ENCODE measurements at places on chromosomes 3 and 15.

GRCh38 chr3:33581666-33582065 lies 136.4 kb downstream of the CLASP2 start:
- DNase-seq = no peak

- DNase-seq = no peak
These were observed 365.9 kb upstream of the PROK2 start for GRCh38 chr3:72150634-72151412.

DNA sequence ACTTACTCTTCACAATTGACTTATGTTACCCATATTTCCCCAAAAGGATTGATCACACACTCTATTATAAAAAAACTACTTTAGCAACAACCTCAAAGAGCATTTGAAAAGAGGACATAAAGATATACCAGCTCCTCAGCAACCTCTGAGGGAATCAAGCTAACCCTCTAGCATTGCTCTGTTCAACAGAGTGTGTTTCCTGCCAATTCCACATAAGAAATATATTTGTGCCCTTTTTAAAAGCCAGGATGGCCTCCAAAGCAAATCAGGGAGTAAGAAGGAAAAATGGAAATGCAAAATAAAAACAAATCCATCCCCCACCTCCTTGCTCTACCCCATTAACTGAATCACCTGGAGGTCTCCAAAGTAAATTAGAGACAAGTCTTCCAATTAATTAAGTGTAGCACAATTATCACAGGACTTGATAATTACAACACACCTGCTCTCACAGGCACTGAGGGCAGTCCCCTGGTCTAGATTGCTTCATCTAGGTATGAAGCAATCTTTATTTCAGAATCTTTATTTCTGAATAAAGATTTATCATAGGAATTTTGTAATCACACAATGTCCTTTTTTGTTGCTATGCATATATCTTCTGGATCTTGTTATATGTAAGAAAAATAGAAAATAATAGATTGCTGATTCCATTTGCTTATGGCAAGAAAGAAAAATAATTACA lies 34.8 kb downstream of the GPR176 start:
- DNase-seq = no peak

GRCh38 chr15:85587707-85588411 lies 206.9 kb downstream of the KLHL25 start:
- DNase-seq = peak; percentile 25

GRCh38 chr15:69997161-69997485 lies 100.6 kb downstream of the TLE3 start:
- no peak for DNase-seq

DNA sequence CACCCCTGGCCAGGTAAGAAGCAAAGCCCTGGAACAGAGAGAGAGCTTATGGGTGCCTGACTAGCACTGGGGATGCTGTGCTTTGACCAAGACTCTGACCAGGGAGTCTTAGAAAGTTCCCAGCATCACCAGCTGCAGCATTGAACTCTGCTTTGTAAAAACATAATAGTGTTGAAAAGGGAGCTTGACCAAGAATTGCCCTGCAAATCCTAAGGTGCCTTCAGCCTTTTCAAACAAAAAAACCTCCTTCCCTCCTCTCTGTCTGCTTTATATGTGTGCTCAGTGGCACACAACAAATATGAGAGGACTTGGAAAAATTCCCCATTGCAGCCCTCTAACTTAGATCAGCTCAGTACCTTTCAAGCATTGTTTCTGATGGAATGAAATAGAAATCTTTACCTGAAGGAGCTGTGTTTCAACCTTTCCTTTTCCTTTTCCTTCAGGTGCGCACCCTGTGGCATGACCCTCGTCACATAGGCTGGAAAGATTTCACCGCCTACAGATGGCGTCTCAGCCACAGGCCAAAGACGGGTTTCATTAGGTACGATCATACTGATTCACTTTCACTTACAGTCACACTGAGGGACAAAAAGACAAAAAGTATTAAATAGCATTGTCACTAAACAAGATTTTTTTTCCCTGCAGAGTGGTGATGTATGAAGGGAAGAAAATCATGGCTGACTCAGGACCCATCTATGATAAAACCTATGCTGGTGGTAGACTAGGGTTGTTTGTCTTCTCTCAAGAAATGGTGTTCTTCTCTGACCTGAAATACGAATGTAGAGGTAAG lies 13.0 kb downstream of the THBS1 start:
- peak; percentile 11 for DNase-seq

GRCh38 chr3:31614162-31614921 lies 81.6 kb downstream of the STT3B start:
- no peak for DNase-seq

DNA sequence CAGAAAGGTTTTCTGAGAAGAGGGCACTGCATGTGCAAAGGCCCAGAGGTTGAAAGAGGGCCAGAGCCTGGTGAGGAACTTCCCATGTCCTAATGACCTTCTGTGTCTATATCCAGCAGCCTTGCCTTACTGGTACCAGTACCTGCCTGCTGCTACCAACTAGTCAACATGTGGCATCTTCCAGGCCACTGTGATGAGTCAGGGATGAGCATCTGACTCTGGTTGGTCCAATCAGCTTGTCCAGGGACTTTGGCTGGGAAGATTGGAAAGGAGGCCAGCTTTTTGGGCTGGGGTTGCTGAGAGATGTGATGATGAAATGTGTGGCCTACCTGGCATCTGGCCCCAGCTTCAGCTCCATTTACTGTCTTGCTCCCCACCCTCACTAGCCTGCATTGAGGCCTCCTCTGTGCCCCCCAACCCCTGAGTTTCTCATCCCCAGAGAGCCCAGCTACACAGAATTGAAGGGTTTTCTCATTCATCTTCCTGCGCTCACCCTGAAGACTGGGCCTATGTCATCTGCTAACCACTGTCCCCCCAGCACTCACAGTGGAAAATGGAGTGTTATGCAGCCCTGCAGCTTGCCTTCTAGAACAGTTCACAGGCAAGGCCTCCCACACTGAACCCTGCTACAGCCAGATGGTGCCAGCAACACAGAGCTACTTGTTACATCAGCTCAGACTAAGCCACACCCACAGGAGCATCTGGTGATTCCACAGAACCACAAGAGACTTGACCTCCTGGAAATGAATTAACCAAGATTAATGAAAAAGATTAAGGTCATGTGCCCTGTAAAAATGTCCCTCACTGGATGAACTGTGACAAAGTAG lies 1.3 kb upstream of the TWF2 start:
- DNase-seq = peak; percentile 48

GRCh38 chr15:31467361-31467760 lies 140.7 kb downstream of the KLF13 start:
- DNase-seq = no peak

DNA sequence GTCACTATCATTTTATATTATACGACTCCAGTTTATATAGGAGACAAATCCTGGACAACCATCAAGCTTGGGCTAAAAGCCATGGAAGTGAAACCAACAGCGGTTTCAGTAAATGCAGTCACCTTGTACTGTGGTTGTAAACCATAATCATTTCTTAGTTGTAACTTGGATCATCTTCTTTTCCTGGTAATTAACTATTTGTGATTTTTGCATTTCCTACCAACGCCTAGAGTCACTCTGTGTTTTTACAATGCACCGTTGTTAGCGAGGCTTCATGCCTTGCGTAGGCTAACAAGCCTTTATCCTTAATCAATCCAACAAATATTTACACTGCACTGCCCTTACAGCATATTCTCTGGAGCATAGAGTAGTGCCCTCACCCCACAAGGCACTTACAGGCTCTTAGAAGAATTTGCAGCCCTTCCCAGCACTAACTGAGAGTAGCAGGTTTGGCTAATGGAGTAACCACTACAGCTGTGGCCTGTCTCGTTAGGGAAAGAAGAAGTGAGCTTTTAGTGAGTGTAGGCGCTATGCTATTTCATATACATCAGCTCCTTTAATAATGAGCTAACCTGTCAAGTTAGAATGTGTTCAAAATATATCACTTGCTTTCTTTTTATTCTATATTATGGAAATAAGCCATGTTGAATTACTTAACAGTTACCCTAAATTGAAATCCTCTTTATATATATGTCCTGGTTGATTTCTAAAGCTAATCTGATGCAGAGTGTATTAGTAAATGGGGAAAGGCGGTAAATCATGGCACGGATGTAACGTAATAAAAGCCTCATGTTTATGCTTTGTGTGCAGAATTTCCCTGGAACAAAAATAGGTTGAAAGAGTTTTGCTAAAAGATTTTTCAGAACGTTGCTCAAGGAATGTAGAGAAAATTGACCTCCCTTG lies 62.8 kb downstream of the ABHD2 start:
- no peak for DNase-seq

DNA sequence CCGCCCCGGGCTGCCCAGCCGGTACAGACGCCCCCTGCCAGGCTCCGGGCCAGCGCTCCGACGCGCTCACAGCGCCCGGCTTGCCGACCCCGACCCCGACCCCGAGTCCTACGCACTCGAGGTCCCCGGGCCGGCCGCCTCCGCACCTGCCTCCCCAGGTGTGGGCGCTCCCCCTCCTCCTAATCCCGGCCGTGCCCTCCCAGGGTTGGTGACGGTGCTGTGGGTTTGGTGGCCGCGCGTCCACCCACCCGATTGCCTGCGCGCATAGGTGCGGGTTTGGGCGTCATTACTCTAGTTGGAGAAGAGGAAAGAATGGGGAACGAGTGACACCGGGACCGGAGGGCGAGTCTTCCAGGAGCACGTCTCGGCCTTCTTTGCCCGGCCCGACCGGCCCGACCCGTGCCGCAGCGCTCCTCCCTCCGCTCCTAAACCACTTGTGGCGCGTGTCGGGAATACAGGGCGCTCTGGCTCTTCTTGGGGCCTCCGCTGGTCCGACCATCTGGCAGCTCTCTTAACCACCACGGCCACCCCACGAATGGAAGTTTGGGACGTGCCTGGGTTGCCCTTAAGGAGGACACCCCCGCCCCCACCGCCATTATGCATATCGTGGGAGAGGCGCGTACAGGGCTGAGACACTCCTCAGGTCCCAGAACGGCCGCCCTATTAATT lies 810 bp upstream of the THRB start:
- no peak for DNase-seq

- DNase-seq = peak; percentile 61
These were observed 10.5 kb downstream of the ACOX2 start for GRCh38 chr3:58526515-58526957.

DNA sequence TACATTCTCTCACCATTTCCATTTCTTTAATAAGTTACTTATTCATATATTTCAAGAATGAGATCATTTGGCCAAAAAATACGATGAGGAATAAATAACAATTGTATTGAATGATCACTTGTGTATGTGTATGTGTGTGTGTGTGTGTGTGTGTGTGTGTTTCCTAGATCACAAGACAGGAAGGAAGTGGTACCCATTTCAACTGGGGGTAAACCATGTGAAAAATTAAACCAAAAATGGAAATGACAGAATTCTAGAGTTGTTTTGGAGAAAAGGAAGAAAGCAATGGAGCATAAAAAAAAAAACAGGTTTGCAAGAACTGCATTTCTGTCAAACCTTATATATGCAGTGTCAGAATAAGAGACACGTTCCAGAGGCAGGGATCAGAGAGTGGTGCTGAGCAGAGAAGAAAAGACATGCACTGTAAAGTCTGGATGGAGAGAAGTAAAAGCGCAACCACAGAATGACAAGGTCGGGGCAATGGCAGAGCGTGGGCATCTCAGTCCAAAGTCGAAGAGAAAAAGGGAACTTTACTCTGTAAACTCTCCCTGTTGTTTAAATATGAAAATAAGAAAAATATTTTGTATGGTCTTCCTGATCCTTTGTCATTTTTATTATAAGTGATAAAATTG lies 75.5 kb downstream of the PEX5L start:
- no peak for DNase-seq

- DNase-seq = no peak
These were observed 23.2 kb downstream of the ZNF445 start for GRCh38 chr3:44454258-44454657.

DNA sequence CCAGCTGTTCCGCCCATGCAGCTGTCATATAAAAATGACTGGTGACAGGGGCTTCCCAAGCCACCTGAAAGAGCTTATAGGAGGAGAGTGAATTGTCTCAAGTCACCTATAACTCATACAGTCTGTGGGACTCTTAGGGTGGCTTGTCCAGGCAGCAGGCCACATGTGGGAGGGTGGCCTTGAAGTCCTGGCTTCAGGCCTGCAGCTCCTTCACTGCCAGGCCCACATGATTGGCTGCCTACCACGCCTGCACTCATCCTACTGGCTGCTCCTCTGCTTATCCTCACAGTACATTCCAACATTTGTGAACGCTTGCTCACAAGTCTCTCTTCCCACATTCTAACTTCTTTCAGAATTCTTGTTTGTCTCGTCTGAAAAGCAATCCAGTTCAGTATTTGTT lies 41.1 kb upstream of the TIPARP start:
- DNase-seq = no peak

DNA sequence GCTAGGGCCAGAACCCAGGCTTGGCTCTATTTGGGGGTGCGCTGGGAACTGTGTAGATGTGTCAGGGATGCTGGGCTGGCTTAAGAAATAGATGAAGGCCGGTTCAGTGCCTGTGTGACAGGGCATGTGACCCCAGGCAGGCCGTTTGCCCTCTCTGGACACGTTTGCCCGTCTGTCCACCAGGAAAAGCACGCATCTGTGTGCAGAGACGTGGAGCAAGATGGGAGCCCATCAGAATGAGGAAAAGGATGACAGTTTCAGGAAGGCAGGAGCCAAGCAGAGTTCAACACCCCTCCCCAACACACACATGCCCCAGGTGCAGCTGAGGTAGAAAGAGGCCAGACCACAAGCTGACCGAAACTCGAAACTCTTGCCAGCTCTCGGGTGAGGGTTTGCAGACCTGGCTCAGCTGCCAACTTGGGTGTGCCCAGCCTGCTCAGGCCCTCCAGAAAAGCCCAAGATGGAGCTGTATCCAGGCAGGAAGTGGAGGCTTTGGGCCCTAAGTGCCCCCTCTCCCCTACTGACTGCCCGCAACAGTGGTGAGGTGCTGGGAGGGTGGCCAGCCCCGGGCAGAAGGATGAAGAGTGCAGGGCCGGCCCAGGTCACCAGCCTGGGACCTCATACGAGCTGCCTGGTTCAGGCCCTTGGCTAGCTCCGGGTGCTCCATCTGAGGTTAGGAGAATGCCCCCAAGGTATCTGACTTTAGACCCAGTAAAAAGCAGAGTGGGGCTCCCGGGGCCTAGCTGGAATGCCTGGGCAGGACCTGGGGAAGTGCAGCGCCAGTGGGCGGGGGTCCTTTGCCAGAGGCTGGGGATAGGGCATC lies 10.2 kb upstream of the MESP1 start:
- no peak for DNase-seq

- no peak for DNase-seq
These were observed 17.9 kb downstream of the CCDC12 start for GRCh38 chr3:46958467-46959160.

DNA sequence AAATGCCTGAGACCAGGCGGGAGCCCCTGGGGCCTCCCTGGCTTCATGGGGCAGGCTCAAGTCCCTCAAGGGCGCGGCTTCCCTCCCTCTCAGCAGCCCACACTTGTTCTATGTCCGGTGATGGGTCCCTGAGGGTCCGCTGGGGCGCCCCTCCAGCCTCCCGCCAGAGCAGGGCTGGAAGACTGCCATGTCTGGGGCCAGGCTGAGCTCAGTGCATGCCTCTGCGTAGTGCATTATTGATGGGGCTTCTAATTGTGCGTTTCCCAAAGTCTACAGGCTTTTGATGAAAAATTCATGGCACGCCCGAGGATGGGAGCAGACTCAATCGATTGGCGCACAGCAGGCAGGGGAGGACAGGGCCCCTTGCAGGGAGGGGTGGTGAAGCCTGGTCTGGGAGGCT lies 51.3 kb downstream of the CYP11A1 start:
- DNase-seq = no peak

All from ACHN (cell line).